ENCODE measurements at places on chromosomes 3 and 15.

DNA sequence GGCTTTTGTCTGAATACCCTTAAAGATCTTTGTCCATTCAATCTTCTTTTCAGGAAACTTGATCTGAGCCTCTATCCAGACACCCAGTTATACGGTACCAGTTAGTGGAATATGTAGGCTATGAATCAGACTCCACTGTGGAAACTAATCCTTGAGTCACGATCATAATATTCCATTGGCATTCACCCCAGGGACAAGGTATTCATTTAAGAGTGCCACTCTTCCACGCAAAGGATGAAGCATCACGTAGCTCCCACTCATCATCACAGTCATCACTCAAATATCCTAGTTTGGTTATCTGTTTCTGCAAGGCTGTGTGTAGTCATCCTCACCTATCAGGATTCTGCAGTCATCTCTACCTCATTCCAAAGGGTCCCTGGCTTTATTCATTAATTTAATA lies 85.6 kb downstream of the NEDD4 start:
- no peak for DNase-seq

- no peak for DNase-seq
Observed at GRCh38 chr3:195240939-195241338, 30.0 kb downstream of the XXYLT1 start.

DNA sequence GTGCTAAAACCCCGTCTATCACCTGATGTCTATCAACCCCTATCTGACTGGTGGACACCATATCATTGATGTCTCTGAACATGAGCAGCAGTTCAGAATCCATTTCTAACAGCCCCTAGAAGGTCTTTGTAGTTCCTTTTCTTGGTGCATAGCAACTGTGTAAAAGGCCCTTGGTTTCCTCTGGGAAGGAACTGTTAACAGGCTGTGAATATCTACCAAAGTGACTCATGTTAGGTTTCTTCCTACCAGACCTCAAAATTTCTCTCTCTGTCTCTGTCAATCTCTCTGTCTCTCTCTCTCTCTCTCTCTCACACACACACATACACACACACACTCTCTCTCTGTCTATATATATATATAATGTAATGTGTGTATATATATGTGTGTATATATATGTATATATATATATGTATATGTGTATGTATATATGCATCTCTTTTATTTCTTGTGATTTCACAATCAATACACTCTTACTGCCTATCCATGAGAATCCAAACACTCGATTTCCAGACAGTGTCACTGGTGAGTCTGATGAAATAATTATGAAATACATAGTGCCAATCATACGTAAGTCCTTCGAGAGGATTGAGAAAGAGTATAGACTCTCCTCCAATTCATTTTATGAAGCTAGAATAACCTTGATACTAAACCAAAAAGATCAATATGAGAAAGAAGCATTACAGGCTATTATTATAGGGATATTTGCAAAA lies 335.9 kb upstream of the SLCO3A1 start:
- no peak for DNase-seq

DNA sequence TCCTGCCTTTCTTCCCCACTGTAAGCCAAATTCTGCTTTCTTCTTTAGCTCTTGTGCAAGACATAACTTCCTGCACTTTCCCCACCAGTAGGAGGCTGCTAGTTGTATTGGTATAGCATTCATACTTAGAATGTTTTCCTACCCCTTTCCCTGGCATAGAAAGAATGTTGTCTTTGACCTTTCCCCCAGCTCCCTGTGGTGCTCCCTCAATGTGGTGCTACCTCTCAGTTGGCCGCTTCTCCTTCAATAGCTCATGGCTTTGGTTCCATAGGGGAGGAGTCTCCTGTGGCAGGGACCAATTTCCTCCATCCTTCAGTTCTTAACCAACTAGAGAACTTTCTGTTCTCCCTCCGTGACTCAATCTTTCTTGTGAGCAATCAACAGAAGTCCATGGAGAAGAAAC lies 67.5 kb upstream of the AKAP13 start:
- DNase-seq: no peak

DNA sequence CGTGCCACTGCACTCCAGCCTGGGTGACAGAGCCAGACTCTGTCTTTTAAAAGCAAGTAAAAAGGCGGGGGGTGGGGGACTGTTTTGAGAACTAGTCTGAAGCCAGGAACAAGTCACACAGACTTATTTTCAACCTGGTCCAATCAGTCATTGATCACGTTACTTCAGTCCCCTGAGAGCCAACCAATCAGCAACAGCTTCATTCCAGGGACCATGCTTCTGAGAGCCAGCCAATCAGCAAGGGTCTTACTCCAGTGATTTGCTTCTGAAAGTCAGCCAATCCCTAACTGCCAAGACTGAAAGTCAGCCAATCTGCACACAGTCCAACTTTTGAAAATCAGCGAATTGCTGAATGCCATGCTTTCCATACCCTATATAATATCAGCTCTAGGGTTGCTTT lies 48.6 kb upstream of the C15orf39 start:
- DNase-seq: no peak

DNA sequence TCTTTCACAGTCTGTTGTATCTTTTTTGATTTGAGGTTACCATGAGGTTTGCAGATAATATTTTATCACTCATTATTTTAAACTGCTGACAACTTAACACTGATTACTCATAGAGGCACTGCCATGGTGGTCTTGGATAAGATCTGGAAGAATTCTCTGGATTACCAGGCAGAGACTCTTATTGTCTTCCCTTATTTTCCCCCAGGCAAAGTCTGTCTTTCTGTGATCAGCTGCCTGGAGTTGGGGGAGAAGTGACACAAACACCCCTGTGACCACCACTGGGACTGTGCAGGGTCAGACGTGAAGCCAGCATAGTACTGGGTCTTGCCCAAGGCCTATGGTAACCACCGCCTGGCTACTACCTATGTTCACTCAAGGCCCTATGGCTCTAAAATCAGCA lies 4.7 kb downstream of the PATL2 start:
- no peak for DNase-seq

DNA sequence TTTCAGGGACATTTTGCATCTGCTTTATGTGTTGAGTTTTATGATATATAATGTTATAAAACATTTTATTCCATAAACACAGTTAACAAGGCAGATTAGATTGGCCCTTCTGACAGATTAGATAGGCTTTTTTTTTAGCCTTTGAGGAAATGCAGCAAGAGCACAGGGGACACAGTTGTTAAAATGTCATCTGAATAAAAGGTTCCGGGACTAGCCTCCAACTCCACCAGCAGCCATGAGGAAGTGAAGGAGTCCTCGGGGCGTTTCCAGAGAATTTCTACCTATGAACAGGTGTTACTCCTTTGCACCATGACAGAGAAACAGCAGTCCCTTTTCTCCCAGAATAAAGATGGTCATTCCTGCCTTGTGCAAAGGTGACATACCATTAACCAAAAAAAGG lies 167.8 kb upstream of the KBTBD8 start:
- DNase-seq: no peak

- peak; percentile 16 for DNase-seq
Observed at GRCh38 chr3:16063603-16064002, 110.9 kb upstream of the GALNT15 start.

GRCh38 chr3:141835557-141836229 lies 40.8 kb upstream of the ATP1B3 start:
- no peak for DNase-seq

DNA sequence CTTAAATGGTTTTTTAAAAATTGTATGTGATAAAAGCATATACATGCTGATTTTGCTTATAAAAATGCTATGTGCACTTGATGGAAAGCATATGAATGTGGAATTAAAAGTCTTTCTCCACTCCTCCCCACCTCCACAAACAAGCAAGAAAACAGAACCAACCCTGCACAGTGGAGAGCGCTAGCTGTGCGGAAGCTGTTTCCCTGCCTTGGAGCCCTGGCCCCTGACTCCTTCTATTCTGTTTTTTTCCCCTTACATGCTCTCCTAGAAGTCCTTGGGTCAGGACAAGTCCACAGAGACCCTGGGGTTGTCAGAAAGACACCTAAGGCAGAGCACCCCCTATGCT lies 64.2 kb downstream of the BOC start:
- no peak for DNase-seq

DNA sequence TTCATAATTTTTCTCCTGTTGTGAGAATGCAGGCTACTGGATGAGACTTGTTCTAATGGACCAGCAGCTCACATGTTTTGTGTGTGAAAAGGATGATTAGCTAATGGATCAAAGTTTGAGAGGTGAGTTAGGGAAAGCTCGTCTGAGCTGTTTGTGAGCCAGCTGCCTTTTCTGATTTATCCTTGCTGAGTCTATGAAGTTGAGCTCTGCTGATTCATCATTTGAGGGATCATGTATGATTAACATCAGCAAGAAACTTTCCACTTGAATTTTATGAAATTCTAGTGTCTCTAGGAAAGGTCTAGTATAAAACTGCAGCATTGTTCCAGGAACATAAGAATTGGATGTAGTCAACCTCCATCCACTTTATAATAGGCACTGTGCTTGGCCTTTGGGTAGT lies 698.7 kb downstream of the NTRK3 start:
- DNase-seq: no peak

DNA sequence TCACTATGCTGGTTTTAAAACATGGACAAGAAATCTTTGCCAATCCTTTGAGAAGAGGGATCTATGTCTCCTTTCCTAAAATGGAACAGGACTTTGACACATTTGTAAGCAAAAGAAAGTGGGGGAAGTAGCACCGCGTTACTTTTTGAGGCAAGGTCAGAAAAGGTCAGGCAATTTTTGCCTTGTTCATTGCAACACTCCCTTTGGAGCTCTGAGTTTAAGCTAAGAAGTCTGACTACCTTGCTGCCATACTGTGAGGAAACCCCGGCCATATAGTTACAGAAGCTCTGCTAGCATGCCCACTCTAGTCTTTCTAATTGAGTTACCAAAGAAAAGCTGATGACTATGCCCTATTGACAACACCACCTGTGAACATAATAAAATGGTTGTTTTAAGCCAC lies 1.4 kb downstream of the FAM227B start:
- no peak for DNase-seq

GRCh38 chr3:99551520-99551919 lies 86.9 kb upstream of the COL8A1 start:
- DNase-seq: no peak

DNA sequence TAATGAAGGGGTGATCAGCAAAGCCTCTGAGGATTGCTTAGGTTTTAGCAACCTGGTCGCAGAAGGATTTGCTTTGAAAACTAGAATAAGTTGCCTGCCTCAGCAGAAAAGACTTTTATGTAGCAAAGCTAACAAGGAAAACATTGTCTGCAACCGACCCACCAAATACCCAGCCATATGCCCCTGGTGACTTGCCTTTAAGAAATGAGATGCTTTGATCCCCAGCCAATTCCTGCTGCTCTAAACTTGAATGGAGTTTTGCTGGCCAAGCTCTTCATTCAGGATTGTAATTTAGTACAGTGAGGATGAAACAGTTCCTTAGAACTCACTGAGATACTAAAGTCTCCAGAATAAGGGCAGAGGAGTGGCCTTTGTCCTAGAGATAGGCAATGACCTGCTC lies 139.8 kb upstream of the PROK2 start:
- DNase-seq: no peak

DNA sequence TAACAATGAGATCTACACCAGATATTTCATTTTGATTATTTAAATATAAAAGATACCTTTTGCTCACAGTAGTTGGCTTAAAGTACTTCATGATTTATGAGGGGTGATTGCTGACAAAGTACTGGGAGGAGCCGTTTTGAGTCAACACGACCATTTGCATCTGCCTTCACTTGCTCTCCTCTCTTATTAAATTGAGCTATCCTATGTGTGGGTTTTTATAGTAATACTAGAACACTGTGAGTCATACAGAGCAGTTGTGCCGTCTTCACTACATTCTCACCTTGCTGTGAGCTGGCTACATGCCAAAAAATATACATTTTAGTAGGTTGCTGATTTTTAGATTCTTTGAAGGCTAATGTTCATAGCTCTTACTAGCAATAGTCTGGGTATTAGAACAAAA lies 161.2 kb downstream of the ALCAM start:
- DNase-seq: peak; percentile 1

- no peak for DNase-seq
Observed at GRCh38 chr3:135752851-135753250, 212.7 kb upstream of the PPP2R3A start.

DNA sequence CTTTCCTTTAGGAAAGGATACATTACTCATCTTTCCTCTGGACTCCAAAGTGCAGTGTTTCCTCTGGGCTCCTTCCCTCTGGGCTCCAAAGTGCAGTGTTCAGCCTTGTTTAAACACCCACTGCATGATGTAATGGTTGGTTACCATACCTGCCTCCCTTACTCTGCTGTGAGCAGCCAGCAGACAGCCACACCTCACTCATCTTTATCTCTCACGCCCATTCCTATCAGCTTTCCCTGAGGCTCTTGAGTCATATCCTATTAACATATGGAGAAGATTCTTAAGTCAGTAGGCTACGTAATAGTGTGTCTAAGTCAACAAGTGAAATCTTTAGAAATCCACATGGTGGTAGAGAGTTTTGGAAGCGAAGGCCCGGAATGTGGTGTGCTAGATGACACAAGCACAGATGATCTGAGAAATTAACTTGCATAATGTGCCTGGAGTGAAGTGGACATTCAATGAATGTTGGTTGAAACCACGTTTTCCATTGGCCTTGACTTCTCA lies 97.2 kb upstream of the CTNNB1 start:
- DNase-seq: no peak
